Right ventricle myocardium superior (tissue), 1 donor: ENCODE measurements at places on chromosomes 3 and 15.

- no peak for DNase-seq
Observed at GRCh38 chr3:107604057-107604822, 81.5 kb downstream of the BBX start.

- no peak for DNase-seq
Observed at GRCh38 chr3:38214560-38214959, 49.2 kb downstream of the OXSR1 start.

- DNase-seq: no peak
Observed at GRCh38 chr3:159749406-159749805, 239.2 kb upstream of the IL12A start.

GRCh38 chr3:142929109-142929508 is 34.4 kb downstream of the PAQR9 start:
- peak; percentile 56 for DNase-seq
